ENCODE measurements at places on chromosomes 13 and 19.

GRCh38 chr19:4589579-4590410 is 30.3 kb upstream of the SEMA6B start:
- no peak for DNase-seq

DNA sequence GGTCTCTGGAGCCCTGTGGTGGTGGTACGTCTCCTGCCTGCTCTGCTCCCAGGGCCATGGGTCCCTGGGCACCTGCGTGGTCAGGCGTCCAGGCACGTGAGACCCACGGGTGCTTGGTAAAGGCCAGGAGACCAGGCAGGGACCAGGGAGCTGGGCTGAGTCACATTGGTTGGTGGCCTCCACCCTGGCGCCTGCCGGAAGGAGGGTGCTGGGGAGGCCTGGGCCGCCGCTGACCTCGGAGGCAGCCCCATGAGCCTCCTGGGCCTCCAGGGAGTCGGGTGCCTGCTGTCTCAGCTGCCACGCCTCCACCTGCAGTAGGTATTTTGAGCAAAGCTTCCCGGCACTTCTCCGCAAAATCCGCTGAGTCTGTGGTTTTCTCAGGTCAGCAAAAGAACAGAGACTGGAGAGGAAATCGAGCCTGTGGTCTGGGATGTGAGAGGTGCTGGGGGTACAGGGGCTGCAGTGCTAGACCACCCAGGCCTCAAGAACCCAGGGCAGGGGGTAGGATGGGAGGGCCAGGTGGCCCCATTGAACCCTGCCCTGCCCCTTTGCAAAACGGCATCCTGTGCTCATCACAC is 3.6 kb upstream of the PLK5 start:
- DNase-seq, result no peak

DNA sequence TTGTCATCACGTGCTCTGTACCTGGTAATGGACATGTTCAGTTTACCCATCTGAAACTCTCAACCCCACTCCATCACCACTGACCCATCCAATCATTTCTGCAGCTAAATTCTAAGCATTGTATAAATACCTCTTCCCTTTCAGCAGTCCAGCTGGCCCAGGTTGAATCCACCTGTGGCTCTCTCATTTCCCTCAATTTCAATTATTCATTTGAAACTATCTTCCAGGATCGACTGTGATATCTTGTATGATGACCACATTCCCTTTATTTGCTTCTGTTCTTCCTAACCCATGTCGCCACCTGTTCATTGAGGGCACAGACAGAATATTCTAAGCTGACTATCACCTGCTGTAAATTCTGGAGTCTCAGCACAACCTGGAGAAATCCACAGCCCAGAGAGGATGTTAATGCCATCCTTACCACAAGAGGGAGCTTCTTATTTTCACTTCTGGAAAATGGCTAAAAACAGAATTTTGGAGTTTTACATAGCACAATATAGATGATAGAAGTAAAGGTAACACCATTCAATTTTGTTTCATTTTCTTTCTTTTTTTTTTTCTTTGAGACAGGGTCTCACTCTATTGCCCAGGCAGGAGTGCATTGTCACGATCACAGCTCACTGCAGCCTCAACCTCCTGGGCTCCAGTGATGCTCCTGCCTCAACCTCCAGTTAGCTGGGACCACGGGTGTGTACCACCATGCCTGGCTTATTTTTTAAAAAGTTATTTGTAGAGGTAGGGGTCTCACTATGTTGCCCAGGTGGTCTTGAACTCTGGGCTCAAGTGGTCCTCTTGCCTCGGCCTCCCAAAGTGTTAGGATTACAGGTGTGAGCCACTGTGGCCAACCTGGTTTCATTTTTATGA is 38.6 kb downstream of the ZNF823 start:
- no peak for DNase-seq

DNA sequence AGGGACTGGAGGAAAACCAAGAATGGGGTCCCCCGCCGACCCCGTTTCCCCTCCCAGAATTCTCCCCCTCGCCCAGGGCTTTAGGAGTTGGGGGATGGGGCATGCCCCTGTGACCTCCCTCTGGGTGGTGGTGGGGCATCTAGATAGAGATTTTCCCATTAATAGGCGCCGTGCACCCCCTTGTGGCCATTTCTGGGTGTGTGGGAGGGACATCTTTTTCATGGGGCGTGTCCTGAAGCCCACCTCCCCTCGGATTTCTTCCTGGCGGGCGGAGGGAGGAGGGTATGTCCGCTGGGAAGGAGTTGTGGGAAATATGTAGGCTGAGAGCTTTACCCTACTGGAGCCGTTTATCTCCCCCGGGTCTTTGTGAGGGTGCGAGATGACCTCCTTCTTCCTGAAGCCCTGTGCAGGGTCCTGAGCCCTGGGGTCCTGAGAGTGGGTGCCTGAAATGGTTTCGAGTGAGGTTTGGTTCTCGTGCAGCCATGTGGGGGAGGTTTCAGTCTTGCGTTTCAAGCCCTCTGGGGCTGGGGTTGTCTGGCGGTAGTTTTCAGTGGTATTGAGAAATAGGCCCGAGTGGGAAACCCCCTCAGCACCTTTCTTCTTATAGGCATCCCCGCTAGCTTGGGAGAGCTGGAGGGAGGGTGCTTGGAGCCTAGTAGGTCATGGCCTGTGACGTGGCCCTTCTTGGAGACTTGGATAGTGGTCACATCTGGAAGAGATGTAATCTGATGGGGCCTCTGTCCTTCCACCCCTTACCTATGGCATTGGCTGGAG is 1.0 kb downstream of the PRMT1 start:
- DNase-seq, result peak; percentile 69

GRCh38 chr19:29690842-29691241 is 24.2 kb downstream of the C19orf12 start:
- DNase-seq, result no peak

- no peak for DNase-seq
Measured at GRCh38 chr13:89163096-89163495, 1491.9 kb downstream of the SLITRK5 start.

DNA sequence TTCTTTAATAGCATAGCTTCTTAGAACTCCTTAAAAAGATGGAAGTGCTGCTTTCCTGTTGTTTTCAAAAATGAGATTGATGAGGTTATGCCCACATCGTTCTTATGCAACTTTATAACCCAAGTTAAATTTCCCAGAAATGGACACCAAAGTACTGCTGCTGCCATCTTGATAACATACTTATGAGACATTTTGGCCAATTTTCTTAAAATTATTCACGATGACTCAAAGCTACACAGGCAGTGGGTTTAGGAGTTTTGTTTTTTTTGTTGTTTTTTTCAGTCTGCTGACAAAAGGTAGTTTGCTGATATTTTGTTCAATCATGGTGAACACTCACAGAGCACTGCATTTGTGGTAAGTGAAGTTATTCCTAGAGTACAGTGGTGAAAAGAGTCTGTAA is 54.9 kb upstream of the RFC3 start:
- DNase-seq, result no peak

- no peak for DNase-seq
Measured at GRCh38 chr13:102422690-102423089, 20.8 kb upstream of the FGF14 start.

DNA sequence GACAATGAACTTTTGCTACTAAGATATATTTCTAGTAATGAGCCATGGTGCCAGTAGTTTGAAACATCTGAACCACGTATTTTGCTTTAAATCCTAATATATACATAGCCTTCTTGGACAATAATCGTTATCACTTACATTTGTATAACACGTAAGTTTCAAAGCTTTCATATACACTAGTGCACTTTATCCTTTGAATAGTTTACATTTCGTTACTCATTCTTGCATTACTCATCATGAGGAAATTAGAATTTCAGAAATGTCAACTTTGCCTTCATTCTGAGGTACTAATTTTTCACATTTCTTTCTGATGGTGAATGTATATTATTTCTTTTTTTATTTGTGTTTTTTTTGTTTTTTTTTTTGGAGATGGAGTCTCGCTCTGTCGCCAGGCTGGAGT is 5.8 kb downstream of the KBTBD7 start:
- DNase-seq, result no peak

- no peak for DNase-seq
Measured at GRCh38 chr19:7783991-7784423, 21.0 kb downstream of the CLEC4M start.

GRCh38 chr13:41939398-41939797 is 21.5 kb downstream of the VWA8 start:
- no peak for DNase-seq
